AG20443 (cell line): ENCODE measurements at places on chromosomes 2 and 18.

DNA sequence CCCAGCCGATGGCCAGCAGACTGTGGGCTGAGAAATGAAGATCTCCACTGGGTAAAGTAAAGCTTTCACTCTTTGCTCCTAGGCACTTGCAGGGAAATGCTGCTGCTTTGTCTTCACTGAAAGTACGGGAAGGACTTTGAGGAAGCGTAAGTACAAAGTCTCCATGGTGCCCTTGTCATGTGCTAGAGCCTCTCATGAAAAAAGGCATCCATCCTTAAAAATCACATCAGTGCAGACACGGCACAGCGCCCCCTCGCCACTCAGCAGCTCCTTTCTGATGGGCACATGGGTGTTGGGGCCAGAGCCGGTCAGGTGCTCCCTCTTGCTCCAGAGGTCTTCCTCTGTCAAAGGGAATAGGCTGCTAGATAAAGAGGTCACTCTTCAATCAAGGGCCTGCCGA, 109.0 kb upstream of the STPG4 start:
- DNase-seq = peak; percentile 2

GRCh38 chr2:181058378-181059269, 78.2 kb downstream of the UBE2E3 start:
- DNase-seq = peak; percentile 11

- no peak for DNase-seq
Observed at GRCh38 chr2:66137606-66138130, 297.3 kb upstream of the MEIS1 start.

- DNase-seq = no peak
Observed at GRCh38 chr2:162111958-162112850, 38.2 kb upstream of the DPP4 start.

- peak; percentile 64 for DNase-seq
Observed at GRCh38 chr2:118846442-118846952, 951 bp downstream of the EN1 start.

DNA sequence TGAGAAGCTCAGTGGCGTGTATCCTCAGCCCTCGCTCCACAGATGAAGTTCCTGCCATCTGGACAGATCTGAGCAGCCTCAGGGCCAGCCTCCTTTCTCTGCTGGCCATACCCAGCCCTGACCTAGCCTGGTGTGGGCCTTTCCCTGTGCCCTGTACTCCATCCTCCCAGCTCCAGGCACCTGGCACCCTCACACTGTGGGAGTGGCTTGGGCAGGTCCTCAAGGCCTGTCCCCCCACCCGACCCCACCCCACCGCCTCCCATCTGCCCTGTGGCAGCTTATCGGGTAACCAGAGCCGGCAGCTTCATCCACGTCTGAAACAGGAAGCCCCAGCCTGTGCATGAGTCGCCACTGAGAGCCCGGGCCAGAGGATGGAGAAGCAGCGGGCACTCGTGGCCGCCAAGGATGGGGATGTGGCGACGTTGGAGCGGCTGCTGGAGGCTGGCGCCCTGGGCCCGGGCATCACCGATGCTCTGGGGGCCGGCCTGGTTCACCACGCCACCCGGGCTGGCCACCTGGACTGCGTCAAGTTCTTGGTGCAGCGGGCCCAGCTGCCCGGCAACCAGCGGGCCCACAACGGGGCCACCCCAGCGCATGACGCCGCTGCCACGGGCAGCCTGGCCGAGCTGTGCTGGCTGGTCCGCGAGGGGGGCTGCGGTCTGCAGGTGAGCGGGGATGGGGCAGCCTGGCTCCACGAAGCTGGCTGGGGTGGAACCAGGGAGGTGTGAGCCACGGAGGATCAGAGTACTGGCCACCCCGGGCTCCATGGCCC, at the start of gene ESPNL:
TSS of gene ESPNL (plus strand) at position 292 of the 772 bp plus-strand sequence. CDS start at position 372, 80 bp downstream.
- DNase-seq = peak; percentile 10

- DNase-seq = peak; percentile 11
Observed at GRCh38 chr18:60910534-60910933, 422.7 kb upstream of the CDH20 start.

GRCh38 chr18:957829-958228, 53.2 kb downstream of the ADCYAP1 start:
- no peak for DNase-seq

- no peak for DNase-seq
Observed at GRCh38 chr2:202945497-202945896, 33.4 kb downstream of the CARF start.

DNA sequence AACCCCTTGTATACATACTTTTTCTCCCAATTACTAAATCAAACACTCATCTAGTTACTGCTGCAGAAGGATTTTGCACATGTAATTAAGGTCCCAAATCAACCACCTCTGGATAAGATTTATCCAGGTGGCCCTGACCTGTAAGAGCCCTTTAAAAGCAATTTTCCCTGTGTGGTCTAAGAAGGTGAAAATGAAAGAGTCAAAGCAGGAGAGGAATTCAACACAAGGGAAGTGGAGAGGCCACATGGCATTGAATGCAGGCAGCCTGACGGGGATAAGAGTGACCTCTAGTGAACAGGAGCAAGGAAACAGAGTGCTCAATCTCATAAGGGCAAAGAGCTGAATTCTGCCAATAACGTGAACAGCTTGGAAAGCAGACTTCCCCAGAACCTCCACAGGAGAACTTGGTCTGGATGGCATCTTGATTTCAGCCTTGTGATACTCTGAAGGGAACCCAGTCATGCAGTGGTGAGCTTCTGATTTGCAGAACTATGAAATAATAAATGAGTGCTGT, 27.2 kb downstream of the PPP3R1 start:
- peak; percentile 27 for DNase-seq

DNA sequence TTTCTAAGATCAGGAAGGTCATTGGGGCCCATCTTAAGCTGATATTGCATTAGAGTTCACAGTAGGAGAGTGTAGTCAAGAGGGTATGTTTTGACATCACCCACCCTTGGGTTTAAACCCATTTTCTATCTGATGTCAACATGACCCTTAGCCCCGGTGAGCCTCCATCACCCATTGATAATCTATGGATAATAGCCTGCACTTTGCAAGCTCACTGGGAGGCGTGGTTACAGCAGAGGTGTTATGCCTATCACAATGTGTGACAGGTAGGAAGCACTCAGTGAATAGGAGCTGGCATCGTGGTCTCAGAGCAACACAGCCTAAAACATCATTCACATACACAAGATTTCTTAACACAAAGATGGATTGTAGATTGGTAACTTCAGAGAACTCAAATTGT, 21.3 kb downstream of the IL18RAP start:
- no peak for DNase-seq

- DNase-seq = no peak
Observed at GRCh38 chr2:191840921-191841320, 6.0 kb downstream of the CAVIN2 start.

GRCh38 chr2:56410140-56410539, 226.3 kb downstream of the CCDC85A start:
- no peak for DNase-seq

DNA sequence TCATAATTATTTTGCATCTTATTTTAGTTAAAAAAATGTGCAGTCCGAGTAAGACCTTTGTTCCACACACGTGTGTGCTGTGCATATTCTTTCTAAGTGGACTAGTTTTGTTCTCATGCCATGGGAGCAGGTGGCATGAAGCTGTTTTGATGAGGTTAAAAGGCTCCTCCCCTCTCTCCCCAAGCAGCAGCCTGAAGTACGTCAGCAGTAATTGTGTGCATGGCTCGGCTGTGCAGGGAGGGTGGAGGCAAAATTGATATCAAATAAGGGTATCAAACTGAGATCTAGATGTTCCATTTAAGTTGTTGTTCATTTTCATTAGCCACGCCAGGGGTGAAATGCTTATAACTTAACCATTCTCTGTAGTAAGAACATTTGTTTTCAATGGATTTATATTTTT, at the start of gene NYAP2:
TSS of gene NYAP2 (plus strand) at position 207 of the 400 bp plus-strand sequence. CDS start 9,171 bp downstream, outside the sequence.
- no peak for DNase-seq

DNA sequence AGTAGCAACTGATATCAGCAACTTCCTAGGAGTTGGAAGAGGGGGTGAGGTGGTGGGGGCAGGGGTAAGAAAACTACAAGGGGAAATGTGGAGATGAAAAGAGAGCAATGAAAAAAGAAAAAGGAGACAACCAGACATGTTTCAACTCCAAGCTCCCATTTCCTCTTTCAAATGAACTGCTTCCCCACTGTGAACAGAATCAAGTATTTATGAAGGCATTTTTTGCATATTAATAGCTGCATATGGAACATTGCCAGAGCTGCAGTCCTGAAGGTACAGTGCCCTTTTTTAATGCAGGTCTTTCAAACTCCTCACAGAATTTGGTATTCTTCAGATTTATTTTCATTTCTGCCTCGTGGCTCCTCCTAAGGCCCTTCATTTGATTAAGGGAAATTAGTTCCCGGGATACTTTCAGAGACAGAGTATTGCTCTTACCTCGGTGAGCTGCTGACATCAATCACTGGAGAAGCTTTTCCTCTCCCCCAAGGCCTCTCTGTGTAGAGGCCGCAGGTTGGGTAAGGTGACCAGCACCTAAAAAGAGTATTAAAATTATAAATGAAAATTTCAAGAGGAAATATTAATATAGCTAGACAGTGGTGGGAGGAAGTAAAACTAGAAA, 68.4 kb downstream of the KIAA2012 start:
- DNase-seq = no peak

GRCh38 chr18:3604498-3605408, 154.8 kb downstream of the TGIF1 start:
- peak; percentile 55 for DNase-seq

GRCh38 chr18:40852406-40852805, 1102.6 kb upstream of the PIK3C3 start:
- no peak for DNase-seq

- DNase-seq = peak; percentile 89
Observed at GRCh38 chr18:24837066-24837465, 376.6 kb downstream of the HRH4 start.

DNA sequence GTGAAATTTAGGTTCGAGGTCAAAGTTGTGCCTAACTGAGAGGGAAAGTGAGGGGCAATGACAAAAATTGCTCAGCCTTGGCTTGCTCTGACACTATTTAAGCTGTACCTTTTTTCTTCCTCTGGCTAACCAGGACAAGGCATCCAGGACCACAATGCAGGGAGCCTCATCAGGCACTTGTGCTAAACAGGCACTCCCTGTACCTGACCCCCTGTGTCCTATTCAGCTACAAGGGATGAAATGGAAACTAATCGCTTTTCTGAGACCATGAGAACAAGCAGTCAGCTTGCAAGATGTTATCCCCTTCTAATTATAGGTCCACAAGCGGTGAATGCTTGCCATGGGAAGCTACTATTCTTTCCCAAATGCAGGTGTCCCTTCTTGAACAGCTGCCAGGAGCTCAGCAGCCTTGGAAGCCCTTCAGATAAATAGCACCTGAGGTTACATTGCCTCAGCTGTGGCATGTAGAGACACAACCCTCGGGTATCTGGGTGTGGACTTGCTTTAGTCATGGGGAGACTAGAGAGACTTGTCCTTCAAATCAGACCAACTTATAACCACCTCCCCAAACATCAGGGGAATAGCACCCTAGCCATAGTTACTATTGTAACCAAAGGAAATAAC, 19.1 kb upstream of the ITGA6 start:
- no peak for DNase-seq

DNA sequence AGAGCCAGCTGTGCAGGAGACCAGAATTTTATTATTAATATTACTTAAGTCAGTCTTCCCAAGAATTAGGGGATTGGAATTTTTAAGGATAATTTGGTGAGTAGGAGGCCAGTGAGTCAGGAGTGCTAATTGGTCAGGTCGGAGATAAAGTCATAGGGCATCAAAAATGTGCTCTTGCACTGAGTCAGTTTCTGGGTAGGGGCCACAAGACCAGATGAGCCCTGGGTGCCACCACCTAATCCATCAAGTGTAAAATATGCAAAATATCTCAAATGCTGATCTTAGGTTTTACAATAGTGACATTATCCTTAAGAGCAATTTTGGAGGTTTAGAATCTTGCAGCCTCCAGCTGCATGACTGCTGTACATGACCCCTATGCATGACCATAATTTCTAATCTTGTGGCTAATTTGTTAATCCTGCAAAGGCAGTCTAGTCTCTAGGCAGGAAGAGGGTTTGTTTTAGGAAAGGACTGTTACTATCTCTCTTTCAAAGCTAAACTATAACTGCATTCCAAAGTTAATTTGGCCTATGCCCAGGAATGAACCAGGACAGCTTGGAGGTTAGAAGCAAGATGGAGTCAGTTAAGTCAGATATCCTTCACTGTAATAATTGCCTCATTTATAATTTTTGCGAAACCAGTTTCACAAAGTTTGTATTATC, 215.9 kb downstream of the RNF152 start:
- no peak for DNase-seq

GRCh38 chr2:120110507-120110906, 97.6 kb downstream of the EPB41L5 start:
- no peak for DNase-seq

- no peak for DNase-seq
Observed at GRCh38 chr2:236656721-236657120, 87.1 kb downstream of the ACKR3 start.

DNA sequence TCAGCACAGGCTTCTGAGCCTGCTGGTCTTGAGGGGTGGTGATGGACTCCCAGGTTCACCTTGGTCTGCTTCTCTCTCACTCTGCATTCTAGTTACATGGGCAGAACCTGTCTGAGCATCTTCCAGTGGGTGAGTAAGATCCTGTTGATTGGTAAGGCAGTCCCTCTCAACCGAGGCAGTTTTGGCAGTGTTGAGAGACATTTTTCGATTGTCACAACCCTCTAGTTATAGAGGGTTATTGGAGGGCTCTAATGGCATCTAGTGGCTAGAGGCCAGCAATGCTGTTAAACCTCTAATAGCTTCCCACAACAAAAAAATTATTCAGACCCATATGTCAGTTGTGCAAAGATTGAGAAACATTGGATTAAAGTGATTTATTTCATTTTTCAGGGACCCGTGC, 9.3 kb upstream of the MGAT5 start:
- no peak for DNase-seq

- no peak for DNase-seq
Observed at GRCh38 chr2:197001921-197002320, 75.4 kb upstream of the PGAP1 start.
